ENCODE measurements at places on chromosomes 7 and 10. TPM values are rescaled to one million over a fixed set of nuclear protein-coding genes. Genes with fewer than 3 reads are reported as not detected.

The ARHGAP22 gene
- total RNA-seq, result 1.6 TPM

DNA sequence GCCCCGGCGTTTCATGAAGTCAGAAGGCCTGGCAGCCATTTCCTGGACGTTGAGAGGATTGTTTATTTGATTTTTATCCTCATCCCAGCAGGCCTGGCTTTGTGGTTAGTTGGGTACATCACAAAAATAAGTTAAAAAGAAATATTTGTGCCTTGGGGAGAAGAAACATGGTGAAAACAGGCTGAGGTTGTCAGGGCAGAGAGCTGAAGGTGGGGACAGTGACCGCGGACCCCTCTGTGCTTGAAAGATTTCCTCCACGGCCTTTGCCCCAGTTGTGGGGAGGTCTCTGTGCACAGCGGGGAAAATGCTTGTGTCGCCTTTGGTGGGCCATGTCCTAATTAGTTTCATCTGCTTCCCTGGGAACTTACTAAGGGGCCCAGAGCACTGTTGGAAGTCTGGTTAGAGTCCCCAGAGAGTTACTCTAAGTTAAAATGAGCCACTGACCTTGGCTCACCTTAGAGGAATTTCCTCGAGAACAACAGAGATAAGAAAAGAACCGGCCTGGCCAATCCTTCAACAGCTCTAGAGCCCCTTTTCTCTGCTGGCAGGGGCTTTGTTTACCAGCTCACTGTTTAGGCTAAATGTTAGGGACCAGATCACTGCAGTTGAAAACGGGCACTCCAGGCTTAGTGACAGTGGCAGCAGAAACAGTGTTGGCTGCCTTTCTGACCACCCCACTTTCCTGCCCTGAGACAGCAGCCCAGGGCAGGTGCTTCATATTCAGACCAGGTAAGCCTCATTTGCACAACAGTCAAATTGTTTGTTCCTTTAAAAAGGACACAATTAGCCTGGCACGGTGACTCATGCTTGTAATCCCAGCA, 37.9 kb downstream of the CRCP start:
- ATAC-seq, result no peak

DNA sequence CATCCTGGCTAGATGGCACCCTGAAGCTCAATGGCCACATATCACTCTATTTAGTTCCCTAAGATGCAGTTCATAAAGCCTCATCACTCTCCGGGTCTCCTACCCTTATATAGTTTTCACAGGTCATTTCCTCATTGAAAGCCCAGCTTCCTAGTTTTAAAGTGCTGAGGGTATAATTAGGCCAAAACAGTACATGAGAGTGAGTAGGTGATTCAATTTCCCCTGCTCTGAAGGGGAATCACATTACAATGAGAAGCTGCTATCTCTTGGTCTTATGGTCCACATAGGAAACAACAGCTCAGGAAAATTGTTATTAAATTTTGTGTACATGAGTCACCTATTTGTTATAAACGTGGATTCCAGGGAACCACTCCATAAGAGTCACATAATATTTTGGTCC, 162.0 kb downstream of the SEMA3E start:
- ATAC-seq, result no peak

The SLC18A2 gene
- 0.11 TPM for total RNA-seq

DNA sequence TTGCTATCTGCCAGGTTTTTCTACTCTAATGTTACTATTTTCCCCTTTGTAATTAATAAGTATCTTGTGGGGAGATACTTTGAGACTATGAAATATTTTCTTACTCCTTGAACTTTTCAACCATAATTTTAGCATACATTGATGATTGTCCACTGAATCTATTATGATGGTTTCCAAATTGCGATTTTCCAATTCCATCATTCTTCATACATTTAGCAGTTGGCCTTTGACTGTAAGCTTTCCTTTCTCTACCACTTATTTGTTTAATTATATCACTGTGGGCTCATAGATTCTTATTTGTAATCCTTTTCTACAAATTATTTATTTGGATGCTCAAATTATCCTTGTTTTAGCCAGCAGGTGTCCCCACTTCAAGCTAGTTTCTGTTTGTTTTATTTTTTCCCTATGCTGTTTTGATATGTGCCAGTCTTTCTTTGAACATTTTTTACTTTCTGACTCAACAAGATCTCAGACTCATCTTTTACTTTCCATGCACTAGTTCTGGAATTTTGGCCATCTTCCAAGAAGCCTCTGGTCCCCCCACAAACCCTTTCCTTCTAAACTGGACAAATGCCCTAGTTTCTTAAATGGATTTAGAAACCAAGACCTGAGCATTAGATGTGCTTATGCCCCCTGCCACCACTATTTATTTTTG, 11.4 kb upstream of the MRPS16 start:
- no peak for ATAC-seq

DNA sequence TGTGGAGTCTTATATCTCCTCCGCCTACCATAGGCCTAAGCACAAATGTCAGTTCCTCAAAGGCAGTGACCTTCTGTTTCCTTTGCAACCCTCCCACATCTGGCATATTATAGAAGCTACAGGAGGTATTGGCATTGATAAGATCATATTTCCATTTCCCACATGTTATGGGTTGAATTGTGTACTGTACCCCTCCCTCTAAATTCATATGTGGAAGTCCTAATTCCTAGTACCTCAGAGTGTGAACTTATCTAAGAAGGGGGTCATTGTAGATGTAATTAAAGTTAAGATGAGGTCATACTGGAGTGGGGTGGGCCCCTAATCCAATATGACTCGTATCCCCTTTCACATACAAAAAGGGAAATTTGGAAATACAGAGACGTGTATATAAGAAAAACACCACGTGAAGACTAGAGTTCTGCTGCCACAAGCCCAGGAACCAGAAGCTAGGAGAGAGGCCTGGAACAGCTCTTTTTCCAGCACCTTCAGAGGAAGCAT, 6.1 kb upstream of the LAMB4 start:
- no peak for ATAC-seq

DNA sequence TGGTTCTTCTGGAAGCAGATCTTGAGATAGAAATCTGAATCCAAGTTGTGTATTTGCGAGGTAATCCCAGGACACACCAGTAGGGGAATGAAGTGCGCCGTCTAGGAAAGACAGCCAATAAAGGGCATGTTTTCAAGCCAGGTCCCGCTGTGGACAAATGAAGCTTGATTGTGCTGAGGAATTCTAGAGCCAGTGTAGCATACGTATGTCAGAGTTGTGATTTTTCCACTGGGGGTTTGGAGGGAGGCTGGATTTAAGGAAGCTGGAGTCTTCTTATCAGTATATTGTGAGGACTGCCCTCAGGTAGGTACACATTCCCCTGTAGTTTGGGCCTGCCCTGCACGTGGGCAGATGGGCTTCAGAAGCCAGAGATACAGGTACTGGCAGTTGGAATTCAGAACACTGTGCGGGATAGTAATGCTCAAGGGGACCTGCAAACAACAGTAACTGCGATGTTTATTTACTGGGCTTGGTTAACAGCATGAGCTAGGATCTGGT, 50.9 kb downstream of the GALNT11 start:
- peak; percentile 20 for ATAC-seq

The PPP1R9A gene
- 0.10 TPM for total RNA-seq

The DAGLB gene
- 20.4 TPM for total RNA-seq

The AUTS2 gene
- 9.3 TPM for total RNA-seq

- ATAC-seq, result no peak
These were observed 33.7 kb downstream of the CTTNBP2 start for GRCh38 chr7:117839507-117839906.

The PRSS1 gene
- total RNA-seq, result not detected

- no peak for ATAC-seq
These were observed 144.7 kb upstream of the PDE1C start for GRCh38 chr7:32214913-32215312.

- ATAC-seq, result no peak
These were observed 51.3 kb downstream of the BRAF start for GRCh38 chr7:140873434-140873833.

GRCh38 chr7:52009181-52009580, 692.6 kb upstream of the COBL start:
- ATAC-seq, result no peak

DNA sequence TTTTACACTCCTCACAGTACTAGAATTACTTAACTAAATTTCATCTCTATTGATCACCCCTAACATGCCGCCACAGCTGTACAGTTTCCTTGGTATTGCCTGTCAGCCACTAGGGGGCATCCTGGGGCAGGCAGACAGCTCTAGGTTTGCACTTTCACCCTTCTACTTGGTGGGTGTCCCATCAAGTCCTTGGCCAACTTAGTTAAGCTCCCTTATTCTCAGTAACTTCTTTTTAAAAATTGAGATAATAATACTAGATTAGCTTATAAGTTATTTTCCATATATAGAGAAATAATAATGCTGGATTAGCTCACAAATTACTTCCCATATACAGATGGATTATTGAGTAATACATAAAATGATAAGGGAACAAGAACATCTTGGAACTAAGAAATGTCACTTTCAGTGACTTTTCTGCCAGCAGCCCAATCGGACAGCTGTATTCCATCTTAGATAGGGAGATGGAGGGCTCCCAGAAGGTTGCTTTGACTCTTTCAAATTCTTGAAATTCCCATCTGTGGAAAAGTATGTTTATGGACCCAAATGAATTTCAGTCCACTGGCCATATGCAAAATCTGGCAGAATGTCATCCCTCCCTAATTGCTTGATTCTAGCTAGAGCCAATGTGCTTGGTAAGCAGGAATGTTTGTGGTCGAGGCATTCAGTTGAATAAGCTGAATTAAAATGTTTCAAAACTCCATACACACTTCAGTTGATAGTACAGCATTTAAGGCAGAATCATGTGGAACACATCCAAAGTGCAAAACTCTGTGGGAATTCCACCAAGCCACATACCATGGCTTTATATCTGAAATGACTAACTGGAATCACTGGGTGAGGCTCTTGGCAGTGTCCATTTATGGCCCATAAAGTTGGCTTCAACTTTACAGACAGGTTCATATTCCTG, 309.7 kb downstream of the CSTF2T start:
- no peak for ATAC-seq

- ATAC-seq, result peak; percentile 31
These were observed 22.8 kb downstream of the SLC25A40 start for GRCh38 chr7:87853237-87853864.

DNA sequence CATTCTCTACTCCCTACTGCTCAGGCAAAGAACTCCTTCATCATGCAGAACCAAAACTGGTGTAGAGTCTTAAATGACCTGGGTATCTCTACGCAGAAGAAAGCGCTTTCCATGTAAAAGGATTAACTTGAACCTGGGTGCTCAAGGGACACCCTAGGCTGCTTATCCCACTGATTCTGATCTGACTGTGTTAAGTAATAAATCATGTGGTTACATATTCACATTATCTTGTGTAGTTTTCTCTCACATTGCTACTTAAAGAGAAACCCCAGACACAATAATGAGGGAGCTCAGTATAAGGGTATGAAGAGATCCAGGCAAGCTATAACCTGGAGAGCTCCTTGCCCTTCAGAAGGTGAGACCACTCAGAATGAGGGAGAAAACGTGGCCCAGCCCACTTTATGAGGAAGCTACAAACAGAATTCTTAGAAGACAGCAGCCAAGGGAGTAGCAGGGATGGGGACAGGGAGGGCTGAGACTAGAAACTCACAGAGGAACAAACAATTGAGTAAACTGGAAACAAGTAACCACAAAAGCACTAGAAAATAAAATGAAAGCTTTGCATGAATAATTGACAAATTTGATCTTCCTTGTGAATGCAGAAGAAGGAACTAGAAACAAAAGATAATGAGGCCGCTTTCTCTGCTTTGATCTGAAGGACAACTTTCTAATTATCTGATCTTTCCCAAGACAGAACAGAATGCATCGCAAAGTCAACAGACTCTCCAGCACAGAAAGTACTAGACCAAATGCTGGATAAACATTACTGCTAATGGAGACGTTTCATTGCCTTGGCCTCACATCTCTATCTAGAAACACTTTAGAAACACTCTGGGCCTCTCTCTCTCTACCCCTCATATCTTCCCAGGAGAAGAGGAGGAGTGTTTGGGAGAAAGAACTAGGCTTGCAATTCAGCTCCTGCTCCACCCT, 76.1 kb downstream of the LRRC17 start:
- no peak for ATAC-seq

DNA sequence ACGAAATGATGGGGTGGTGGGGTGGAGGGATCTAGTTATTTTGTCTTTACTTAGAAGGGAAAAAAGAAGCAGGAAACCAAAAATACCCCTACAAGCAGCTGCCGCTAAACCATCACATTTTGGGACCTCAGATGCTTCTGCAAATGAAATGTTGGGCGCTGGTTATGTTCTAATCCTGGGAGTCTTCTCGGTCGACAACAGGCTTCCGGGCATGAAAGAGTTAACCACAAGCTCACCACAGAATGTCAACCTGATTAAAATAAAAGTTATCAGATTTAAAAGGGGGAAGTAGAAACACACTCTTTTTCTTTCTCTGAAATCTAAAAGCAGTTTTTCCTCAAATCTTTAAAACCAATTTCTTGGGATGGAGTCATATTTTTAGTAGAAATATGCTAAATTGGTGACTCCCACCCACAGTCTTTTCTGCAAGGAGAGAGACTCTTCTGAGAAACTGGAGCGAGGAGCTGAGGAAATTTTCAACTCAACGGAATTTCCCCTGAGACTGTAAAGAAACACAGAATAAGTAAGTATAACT, 16.8 kb downstream of the IL2RA start:
- ATAC-seq, result no peak

- ATAC-seq, result peak; percentile 20
These were observed 6.3 kb upstream of the SFMBT2 start for GRCh38 chr10:7417103-7417623.

- ATAC-seq, result no peak
These were observed 550.0 kb downstream of the MDFIC start for GRCh38 chr7:115471891-115472290.

GRCh38 chr7:102305414-102306268, 19.0 kb downstream of the SH2B2 start:
- ATAC-seq, result no peak

The DEPP1 gene
- total RNA-seq, result 1.2 TPM

GRCh38 chr10:102729029-102730026, 14.4 kb upstream of the WBP1L start:
- ATAC-seq, result peak; percentile 100

The CD36 gene
- total RNA-seq, result 0.95 TPM

DNA sequence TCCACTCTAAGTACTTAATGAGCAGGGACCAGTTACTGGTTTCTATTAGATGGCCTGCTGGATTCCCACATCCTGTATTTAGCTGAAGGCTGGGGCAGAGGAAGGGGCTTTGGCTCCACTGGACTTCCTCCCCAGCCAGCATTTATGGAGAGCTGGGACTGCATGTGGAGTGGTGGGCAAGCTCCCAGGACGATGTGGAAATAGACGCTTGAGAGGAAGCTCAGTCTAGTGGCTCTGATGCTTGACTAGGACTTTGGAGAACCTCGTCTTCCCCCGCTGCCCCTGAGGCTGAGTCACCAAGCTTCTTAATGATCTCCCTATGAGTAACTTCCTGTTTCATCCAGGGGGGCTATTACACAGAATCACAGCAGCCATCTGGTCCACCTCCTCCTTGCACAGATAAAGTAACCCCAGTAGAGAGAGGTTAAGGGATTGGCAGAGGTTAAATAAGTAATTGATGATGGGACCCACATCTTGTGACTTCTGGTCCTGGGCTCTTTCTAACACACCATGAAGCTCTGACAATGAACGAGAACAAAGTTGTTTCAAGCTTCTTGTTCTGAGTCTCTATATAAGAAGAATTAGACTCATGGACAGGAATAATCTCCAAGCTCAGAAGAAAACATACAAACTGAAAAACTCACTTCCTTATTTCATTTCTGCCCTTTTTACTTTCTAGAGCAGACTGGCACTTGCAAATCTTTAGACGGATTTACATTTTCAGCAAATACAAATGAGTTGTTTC, 126.2 kb downstream of the PRPF18 start:
- ATAC-seq, result peak; percentile 49

The ADCY1 gene
- 20.3 TPM for total RNA-seq

All from motor neuron (in vitro differentiated cells).